Karpas-422 (cell line): ENCODE measurements at places on chromosomes 13 and 19.
A peak's percentile ranks its signal among the peaks of the same experiment; 100 is the strongest.

DNA sequence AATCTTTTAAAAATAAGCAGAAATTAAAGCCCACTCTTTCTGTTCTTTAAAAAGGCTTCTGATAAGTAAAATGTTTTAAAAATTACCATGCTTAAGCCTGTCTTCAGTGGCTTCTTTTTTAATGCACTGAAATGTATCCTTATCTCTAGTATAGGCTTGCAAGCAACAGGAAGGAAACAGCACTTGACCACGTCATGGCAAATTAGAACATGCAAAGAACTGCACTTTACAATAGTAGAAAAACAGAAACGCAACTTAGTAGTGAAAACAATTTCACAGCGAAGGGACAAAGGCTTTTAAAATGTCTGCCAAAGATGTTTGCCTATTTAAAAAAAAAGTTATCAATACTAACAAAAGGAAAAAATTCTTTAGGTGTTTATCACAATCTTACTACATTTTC lies 36.3 kb downstream of the ELF1 start:
- peak; percentile 92 for DNase-seq

- no peak for DNase-seq
These were observed 7.8 kb upstream of the HIF3A start for GRCh38 chr19:46288896-46289588.

- peak; percentile 71 for DNase-seq
These were observed 14.5 kb downstream of the FFAR2 start for GRCh38 chr19:35462476-35462953.

- DNase-seq, result no peak
These were observed 1139.7 kb upstream of the SPRY2 start for GRCh38 chr13:81480634-81481033.

- no peak for DNase-seq
These were observed 44.9 kb downstream of the LATS2 start for GRCh38 chr13:21016487-21016886.

- DNase-seq, result no peak
These were observed 11.7 kb upstream of the BCAT2 start for GRCh38 chr19:48822514-48822913.

GRCh38 chr13:31221057-31221456 lies 21.3 kb downstream of the B3GLCT start:
- DNase-seq, result no peak

- peak; percentile 35 for DNase-seq
These were observed 90.5 kb upstream of the ABCC4 start for GRCh38 chr13:95391785-95392184.

- DNase-seq, result no peak
These were observed 12.7 kb upstream of the SLC44A2 start for GRCh38 chr19:10612499-10613119.

- DNase-seq, result no peak
These were observed 2.5 kb upstream of the S1PR4 start for GRCh38 chr19:3175781-3176714.

- DNase-seq, result no peak
These were observed 39.3 kb downstream of the TGDS start for GRCh38 chr13:94556621-94557020.

- no peak for DNase-seq
These were observed 25.1 kb downstream of the VAV1 start for GRCh38 chr19:6797646-6798045.

DNA sequence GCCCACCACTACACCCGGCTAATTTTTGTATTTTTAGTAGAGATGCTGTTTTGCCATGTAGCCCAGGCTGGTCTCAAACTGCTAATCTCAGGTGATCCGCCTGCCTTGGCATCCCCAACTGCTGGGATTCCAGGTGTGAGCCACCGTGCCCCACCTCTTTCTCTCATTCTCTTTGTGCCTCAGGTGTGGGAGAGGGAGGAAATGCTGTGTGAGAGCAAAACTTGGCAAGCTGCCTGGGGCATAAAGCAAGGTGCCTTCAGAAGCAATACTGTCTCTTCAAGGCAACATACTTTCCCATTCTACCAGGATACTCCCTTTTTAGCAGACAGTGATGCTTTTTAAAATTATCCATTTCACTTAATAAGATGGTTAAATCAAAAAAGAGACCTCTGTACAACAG lies 53.2 kb upstream of the RFC3 start:
- no peak for DNase-seq

- DNase-seq, result peak; percentile 91
These were observed 3.0 kb downstream of the PPP6R1 start for GRCh38 chr19:55255618-55256423.

DNA sequence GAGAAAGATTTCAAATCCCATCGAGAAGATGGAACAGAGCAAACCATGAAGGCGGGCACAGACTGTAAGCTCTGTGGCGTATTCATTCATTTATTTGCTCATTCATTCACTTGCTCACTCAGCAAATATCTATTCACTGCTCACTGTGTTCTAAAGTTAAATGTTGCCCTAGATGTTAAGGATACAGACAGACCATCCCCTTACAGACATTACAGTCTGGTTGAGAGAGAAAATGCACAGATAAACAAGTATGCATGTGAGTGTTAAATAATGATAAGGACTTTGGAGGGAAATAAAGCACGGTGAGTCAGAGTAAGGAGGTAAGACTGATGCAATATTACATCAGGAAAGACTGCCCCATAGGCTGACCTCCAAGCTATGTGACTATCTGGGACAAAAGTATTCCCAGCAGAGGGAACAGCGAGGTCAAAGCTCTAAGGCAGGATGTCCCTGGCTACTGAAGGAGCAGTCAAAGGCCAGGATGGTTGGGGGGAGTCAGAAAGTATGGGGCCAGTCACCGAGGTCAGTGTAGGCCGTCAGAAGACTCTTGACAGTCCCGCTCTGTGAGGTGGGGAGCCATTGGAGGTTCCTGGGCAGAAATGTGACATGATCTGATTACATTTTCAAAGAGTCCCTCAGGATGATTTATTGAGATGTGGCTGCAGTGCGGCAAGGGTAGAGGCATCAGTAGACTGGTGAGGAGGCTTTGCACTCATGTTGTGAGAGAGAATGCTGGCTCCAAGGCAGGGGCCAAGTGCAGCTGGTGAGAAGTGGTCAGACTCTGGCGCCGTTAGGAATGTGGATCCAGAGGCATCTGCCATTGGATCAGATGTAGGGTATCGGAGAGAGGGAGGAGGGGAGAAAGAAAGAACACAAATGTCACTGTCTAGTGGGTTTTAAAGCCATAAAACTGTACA lies 37.9 kb downstream of the MBNL2 start:
- DNase-seq, result no peak

- DNase-seq, result peak; percentile 68
These were observed at the start of gene CALM3 for GRCh38 chr19:46601318-46602224. CALM3 (plus strand) TSS chr19:46601330; CDS start chr19:46601435, 105 bp downstream.

DNA sequence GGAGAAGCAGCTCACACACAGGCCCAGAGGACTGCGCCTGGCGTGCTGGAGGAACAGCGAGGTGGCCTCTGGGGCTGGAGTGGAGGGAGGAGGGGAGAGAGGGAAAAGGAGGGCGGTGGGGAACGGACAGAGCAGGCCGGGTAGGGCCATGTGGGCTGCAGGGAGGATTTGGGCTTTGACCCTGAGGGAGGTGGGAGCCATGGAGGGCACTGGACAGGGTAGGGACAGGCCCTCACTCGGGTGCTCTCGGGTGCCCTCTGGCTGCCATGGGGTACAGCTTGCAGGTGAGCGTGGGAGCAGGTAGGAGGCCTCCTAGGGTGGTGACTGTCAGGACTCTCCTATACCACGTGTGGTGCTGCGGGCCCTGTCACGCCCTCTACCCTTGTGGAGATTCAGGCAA lies 22.8 kb downstream of the PLIN4 start:
- peak; percentile 58 for DNase-seq

DNA sequence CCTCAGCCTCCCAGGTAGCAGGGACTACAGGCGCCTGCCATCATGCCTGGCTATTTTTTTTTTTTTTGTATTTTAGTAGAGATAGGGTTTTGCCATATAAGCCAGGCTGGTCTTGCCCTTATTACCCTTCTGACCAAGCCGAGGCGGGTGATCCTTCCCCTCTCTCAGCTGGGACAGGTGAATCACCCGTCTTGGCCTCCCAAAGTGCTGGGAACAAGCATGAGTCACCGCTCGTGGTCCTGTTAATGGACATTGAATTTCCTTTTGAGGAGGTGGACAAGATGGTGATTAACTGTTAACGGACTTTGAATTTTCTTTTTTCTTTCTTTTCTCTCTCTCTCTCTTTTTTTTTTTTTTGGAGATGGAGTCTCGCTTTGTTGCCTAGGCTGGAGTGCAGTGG lies 10.6 kb downstream of the CD70 start:
- DNase-seq, result no peak

DNA sequence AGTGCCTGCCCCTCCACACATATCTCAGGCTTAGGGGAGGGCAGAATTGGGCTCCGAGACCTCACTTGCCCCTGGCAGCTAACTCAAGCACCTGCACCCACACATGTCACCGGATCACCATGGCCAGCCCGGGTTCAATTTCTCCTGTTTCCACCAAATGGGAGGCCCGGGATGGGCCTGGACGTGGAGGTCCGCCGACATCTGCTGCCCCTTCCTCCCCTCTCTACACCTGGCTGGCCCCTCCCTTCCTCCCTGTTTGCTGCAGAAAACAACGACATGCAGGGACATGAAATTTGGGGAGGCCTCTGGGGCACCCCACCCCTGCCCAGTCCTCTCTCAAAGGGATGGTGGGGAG lies 1.3 kb downstream of the PRKD2 start:
- no peak for DNase-seq
